ENCODE measurements at places on chromosomes 13 and 19.

DNA sequence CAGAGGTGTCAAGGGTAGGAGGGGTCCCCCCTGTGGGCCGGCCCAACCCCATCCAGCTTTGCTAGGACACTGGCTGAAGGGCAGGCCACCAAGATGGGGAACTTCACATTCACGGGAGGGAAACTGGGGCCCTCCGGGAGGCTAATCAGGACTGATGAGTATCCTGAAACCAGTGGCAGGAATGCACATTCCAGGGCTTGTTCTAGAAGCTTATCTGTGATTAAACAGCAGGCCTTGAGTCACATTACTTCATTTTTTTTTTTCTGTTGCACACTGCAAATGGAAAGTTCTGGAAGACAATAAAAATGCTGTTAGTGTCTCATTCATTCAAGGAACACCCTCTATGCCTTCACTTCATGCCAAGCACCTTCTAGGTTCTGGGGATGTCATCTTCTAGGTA lies 15.5 kb upstream of the SIGLEC11 start:
- DNase-seq = no peak

GRCh38 chr19:17968362-17968761 lies 1.5 kb downstream of the KCNN1 start:
- DNase-seq = no peak

DNA sequence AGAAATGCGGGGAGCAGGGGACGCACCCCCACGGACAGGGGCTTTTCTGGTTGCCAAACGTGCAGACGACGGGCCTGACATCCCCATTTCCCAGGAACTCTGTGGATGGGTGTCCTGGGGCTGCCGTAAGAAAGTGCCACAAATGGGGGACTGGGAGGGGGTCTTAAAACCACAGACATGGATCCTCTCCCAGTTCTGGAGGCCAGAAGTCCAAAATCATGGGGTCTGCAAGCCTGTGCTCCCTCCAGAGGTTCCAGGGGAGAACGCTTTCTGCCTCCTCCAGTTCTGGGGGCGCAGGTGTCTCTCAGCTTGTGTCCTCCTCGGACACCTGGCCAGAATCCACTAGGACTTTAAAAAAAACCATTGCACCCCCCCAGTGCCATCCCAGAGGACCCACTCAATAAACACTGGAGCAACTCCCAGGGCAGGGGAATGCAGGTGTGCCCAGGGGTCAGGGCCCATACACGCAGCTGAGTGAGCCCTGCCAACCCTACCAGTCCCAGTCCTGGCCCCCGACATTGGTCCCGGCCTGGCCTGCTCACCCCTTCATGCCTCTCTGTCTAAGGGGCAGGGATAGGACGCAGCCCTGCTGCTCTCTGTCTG lies 103.9 kb downstream of the GADD45B start:
- no peak for DNase-seq

GRCh38 chr19:46206176-46206575 lies 23.4 kb upstream of the IGFL1 start:
- DNase-seq = no peak

GRCh38 chr13:35976126-35976525 lies 155.1 kb downstream of the DCLK1 start:
- no peak for DNase-seq

GRCh38 chr19:3478409-3479176 lies 1.7 kb downstream of the SMIM24 start:
- DNase-seq = no peak

Data from Caco-2 (cell line).